ENCODE measurements at places on chromosomes 6 and 20.

DNA sequence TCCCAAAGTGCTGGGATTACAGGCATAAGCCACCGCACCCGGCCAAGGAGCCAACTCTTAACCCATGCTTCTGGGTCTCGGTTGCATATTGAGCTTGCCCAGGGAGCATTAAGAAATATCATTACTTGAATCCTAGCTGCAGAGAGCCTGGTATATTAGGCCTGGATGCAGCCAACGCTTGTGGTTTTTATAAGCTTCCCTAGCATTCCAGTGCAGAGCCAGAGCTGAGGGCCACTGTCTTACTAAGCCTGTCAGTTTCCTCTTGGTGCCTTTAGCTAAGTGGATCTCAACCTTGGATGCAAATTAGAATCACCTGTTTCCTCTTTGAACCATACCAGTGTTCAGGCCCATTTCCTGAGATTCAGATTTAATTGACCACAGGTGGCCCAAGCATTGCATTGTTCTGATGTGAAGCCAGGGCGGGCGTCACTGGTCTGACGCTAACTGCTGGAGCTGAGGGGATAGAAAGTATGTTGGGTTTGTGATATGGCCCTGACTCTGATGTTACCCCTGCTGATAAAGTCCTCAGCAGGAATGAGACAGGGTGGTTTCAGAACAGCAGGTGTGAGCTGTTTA is 76.3 kb downstream of the BTBD3 start:
- DNase-seq, result no peak

- no peak for DNase-seq
These were observed 54.8 kb downstream of the GPX5 start for GRCh38 chr6:28580475-28580874.

DNA sequence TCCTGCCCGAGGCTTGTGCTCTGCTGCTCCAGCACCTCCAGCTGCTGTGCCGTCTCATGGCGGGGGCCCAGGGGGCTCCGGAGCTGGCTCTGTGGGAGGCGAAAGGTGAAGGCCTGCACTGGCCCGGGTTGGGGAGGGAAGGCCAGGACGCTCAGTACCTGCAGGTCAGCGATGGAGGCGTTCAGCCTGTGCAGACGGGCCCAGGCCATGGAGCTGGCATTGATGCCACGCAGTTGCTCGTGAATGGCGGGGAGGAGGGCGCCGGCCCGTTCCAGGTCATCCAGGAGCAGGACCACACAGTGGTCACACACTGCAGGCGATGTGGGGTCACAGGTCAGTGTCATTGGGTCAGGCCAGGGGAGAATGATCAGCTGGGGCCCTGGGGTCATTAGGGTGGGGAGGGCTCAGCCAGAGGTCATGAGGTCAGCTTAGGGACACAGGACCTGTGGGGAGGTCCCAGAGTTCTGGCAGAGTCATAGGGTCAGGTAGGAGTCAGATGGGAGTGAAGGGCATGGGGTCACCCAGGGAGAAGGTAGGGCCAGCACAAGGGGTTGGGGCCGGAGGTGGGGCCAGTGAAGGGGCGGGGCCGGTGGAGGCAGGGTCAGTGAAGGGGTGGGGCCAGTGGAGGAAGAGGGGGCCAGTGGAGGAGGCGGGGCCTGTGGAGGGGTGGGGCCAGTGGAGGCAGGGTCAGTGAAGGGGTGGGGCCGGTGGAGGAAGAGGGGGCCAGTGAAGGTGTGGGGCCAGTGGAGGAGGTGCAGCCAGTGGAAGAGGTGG is 18.0 kb downstream of the ADRM1 start:
- DNase-seq, result no peak

DNA sequence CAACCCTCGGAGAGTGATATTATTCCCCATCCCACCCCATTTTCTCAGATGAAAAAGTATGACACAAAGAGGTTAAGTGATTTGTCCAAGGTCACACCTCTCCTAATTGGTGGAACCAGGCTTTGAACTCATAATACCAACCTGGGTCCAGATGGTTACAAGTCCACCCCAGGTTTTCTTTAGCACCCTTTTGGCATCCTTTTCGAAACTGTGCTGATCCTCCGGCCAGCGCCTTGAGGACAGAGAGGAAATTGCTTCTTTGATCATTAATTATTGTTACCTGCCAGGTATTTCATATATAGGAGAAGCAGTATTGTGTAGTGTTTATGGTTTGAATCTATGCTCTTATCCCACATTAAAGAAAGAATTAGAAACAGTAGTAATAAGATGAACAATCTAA is 29.3 kb upstream of the PDYN start:
- no peak for DNase-seq

DNA sequence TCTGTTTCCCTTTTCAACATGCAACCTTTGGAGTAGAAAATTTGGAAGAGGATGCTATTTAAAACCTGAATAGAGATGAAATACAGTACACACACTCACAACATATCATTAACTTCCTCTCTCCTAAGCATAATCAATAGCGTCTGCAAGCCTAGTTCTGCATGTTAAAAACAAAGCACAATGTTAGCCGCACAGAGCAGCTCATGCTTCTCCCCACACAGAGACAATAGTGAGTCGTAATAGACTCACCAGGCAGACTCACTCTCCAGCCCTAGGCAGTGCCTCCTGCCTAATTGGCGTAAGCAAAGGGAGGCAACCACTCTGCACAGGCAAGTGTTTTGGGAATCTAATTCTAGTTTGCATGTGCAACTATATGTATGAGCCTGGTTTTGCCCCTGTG is 45.8 kb upstream of the ARID1B start:
- DNase-seq, result no peak

DNA sequence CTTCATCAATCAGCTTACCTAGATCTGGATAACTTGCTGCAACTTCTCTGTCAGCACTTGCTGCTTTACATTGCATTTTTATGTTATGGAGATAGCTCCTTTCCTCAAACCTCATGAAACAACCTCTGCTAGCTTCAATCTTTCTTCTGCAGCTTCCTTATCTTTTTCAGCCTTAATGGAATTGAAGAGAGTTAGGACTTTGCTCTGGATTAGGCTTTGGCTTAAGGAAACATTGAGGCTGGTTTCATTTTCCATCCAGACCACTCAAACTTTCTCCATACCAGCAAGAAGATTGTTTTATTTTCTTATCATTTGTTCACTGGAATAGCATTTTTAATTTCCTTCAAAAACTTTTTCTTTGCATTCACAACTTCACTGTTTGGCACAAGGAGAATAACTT is 48.8 kb upstream of the PAK5 start:
- no peak for DNase-seq
